ENCODE measurements at places on chromosomes 1 and 21.

DNA sequence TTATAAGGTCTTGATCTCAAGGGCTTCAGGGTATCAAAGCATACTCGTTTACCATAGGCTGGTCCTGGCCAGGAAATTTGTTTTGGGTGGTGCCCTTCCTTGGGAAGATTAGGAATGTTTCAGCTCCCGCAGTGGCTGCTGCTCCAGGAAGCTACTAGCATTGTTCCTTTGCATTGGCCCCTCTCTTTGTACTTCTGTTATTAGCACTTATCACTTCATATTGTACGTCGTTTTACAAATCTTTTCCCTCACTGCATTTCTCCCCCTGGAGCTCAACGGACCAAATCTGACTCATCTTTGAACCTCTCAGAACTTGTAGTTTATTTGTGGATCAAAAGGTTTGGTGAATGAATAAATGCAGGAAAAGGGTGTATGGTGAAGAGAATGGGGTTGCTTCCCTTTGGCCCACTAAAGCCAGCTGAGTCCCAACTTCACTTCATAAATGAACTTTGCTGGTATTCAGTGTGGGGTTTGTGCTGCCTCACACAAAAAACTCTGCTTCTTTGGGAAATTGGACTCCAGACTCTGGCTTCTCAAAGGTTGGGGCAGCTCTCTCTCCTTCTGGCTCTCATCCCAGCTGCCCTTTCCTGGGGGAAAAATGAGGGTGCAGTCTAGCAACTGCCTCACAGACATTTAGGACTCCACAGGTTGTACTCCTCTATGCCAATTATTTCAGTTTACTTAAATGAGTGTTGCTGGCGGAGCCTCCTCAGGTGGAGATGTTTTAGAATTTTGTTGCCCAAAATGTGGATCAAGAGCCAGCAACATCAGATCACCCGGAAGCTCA is 5.9 kb downstream of the GNAT2 start:
- no peak for DNase-seq

GRCh38 chr21:41153443-41153842 is 14.5 kb upstream of the BACE2 start:
- DNase-seq, result no peak

DNA sequence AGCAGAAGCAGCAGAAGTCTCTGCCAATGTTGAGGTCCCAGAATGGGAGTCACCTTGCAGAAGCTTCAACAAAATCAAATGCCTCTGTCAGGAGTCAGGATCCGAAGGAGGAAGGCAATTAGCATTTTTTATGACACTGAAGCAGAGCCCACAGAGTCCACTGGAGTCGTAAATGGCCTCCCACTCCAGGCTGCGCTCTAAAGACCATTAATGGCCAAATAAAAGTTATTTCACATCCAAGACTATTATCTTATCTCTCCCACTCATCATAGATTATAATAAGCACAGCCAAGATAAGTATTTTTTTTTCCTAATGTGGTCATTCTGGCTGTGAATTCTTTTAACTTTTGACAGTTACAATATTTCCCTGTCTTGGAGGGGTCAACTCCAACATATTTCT is 191.1 kb upstream of the C8B start:
- DNase-seq, result no peak

DNA sequence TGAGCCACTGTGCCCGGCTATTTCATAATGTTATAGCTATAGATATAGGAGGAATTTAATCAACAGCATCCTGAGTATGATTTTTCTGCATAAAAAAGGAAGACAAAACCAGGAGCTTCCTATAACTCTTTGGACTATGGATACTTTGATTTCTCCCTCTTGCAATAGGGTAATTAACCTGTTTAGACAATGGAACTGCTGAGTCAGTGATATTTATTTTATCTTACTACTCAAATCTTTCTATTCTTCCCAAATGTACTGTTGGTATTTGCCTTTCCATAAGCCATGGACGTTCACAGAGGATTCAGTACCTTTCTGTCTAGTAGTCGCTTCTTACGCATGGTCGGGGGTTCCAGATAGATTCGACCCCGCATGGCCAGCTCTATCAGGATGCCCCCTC is 33.6 kb downstream of the GOLPH3L start:
- DNase-seq, result no peak

- DNase-seq, result no peak
Observed at GRCh38 chr1:115194506-115194905, 105.2 kb upstream of the TSPAN2 start.

DNA sequence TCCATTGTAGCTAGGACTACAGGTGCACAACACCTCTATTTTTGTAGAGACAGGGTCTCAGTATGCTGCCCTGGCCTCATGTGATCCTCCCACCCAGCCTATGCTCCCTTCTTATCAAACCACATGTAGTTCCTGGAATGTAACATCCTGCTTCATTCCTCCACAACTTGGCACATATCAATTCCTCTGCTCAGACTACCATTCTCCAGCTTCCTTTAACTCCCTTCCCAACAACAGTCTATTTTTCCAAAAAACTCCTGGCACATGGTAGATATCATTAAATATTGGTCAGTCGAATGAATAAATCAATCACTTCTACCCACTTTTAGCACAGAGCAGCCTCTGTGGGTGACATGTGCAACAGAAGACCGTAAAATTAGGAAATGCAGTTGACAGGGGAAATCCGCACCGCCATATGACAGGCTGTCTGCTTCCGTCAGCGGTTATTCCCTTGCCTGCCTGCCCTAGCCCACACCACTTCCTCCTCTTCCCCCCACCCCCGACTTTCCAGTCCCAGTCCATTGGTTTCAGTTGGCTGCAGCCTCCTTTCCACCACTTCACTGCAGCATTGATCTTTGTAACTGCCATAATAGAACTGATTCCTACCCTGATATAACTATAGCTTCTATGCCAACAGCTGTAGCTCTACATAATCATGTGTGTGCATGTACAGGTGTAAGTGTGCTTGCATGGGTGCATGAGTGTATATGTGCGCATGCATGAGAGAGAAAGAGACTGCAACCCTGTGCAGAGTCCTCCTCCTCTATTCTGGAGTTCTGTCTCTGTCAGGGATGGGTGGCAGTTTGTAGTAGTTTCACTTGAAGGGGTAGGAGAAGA is 6.8 kb upstream of the AKR1A1 start:
- peak; percentile 23 for DNase-seq

DNA sequence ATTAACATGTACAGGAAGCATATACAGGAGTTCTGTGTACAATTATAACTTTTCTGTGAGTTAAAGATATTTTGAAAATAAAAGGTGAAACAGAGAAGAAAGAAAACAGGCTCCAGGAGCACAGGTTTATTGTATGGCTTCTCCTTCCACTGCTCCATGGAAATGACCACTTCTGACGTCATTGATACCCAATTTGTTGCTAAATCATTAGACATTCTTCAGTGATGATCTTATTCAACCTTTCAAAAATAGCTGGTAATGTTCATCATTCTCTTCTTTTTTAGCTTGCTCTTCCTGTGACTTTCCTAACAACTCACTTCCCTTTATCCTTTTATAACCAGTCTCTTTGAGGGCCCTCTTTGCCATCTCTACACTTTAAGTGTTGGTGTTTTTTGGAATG is 77.8 kb downstream of the KCNK2 start:
- no peak for DNase-seq

GRCh38 chr1:50424045-50424883 is 1.0 kb upstream of the DMRTA2 start:
- no peak for DNase-seq

GRCh38 chr1:184212649-184213314 is 161.3 kb downstream of the TSEN15 start:
- peak; percentile 61 for DNase-seq

- no peak for DNase-seq
Observed at GRCh38 chr1:238404921-238405320, 514.2 kb upstream of the ZP4 start.

DNA sequence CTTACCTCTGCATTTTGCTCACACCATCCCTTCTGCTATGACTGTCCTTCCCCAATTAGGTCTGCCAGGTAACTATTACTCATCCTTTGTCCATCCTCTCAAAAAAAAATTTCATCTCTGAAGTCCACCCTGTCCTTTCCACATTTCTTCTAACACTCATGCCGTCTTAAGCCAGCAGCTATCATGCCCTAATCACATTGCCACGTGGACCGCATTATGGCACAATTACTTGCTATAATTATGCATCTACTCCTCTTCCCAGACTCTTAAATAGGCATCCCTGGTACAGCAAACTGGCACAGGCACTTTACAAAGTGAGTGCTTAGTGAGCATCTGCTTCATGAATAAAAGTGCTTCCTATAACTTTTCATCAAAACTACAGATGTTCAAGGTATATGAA is 295.4 kb upstream of the ESRRG start:
- no peak for DNase-seq

- DNase-seq, result peak; percentile 27
Observed at GRCh38 chr1:63987014-63987627, 213.3 kb downstream of the ROR1 start.
